A172 (cell line): ENCODE measurements at places on chromosomes 11 and 22. TPM values are rescaled to one million over a fixed set of nuclear protein-coding genes. Genes with fewer than 3 reads are reported as not detected.

The PIWIL4 gene
- total RNA-seq, result 0.24 and 3.2 TPM in 2 replicates

The FAM180B gene
- not detected in 2 replicates for total RNA-seq

The CASP4 gene
- 64.9 and 89.0 TPM in 2 replicates for total RNA-seq

The FREY1 gene
- total RNA-seq, result 0.24 and 0.26 TPM in 2 replicates

The TMEM132A gene
- 132 and 170 TPM in 2 replicates for total RNA-seq

The RPS6KA4 gene
- 77.4 and 78.2 TPM in 2 replicates for total RNA-seq

The PTH gene
- total RNA-seq, result not detected in 2 replicates

The PTS gene
- total RNA-seq, result 33.0 and 51.8 TPM in 2 replicates

The LINC01488 gene
- total RNA-seq, result not detected in 2 replicates

The FOSL1 gene
- total RNA-seq, result 71.3 and 109 TPM in 2 replicates

The GTF2H1 gene
- total RNA-seq, result 140 and 164 TPM in 2 replicates

The CALCA gene
- not detected in 2 replicates for total RNA-seq

The OSM gene
- not detected in 2 replicates for total RNA-seq
